ENCODE measurements at places on chromosomes 2 and 18.

- no peak for DNase-seq
Measured at GRCh38 chr18:48050176-48050575, 119.7 kb upstream of the SMAD2 start.

GRCh38 chr2:176164611-176165369, 7.7 kb downstream of the HOXD3 start:
- DNase-seq: no peak

DNA sequence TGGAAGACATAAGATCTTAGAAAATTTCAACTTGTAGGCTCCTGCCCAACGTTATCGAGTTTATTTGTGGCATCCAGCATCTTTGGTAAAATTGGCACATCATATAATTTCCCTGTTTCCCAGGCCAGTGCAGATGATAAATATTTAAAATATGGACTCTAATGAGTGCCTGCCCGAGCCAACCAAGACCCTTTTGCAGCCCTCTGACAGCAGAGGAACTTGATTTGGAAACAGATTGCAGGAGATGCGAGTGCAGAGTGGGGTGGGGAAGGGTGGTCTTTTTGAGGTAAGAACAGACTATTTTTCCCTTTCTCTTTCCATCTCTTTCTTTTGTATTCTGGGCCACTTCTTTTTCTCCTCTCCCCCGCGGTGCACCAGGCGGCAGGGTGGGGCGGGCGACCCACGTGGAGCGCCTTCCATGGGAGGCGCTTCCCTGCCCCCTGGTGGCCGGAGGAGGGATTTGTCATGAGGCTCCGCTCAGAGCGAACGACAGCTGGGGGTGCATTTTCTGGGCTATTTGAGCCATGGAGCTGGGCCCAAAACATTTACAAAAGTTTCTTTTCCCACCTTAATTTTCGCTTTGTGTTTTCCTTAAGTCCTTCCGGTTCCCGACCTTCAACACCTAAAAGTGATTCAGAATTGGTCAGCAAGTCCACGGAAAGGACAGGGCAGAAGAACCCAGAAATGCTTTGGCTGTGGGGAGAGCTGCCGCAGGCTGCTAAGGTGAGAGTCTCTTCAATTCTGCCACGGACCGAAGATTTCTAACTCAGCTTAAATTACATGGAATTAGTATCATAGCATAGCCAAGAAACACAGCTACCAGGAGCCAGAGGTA, 32.7 kb downstream of the LPIN1 start:
- DNase-seq: peak; percentile 52

- DNase-seq: no peak
Measured at GRCh38 chr2:133624551-133624950, 56.3 kb upstream of the NCKAP5 start.

- no peak for DNase-seq
Measured at GRCh38 chr18:77209587-77209986, 40.1 kb upstream of the GALR1 start.

GRCh38 chr2:1117569-1117968, 166.9 kb downstream of the SNTG2 start:
- DNase-seq: no peak

GRCh38 chr18:55775972-55776371, 188.0 kb upstream of the TCF4 start:
- no peak for DNase-seq

- no peak for DNase-seq
Measured at GRCh38 chr18:37144921-37145320, 316.0 kb downstream of the KIAA1328 start.

GRCh38 chr2:56981554-56981953, 797.8 kb downstream of the CCDC85A start:
- no peak for DNase-seq

DNA sequence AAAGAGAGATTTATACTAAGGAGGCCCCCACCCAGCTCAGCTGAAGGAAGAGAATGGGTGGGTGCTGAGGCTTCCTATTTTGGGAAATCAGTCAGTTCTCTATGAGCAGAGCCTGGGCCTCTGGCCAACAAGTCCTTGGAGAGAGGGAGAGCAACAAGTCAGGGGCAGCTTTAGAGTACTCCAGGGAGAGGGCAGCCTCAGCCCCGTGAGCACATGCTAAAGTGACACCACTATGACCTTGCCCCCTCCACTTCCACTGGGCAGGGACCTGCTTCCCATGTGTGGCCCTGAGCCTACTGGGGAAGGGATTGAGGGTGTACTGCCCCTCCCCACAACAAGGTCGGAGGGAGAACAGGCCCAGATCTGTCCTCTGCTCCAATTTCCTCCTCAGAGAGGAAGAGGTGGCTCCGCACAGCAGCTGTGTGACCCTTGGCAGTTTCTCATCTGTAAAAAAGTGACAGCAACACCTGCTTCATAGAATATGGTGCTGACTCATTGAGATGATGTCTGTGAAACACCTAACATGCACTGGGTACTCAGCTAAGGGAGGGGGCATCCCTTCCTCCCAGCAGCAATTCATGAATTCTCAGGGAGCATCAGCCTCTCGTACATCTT, 72.9 kb downstream of the CLHC1 start:
- DNase-seq: peak; percentile 39

DNA sequence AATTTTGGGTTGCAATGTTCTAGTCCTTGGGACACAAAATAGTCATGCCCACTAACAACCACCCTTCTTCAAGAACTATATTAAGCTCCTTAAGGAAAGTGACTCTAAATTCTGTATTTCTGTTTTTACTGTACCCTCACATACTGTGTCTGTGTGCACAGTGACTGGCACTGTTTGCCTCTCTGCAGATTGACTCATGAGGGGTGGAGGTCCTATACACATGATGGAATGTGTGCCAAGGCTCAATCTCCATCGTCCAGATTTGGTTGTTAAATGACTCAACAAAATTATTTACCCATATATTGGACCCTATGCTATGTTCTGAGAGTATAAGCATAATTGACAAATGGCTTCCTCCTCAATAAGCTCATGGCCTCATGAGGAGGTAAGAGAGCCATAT, 126.6 kb upstream of the CWC22 start:
- DNase-seq: no peak

DNA sequence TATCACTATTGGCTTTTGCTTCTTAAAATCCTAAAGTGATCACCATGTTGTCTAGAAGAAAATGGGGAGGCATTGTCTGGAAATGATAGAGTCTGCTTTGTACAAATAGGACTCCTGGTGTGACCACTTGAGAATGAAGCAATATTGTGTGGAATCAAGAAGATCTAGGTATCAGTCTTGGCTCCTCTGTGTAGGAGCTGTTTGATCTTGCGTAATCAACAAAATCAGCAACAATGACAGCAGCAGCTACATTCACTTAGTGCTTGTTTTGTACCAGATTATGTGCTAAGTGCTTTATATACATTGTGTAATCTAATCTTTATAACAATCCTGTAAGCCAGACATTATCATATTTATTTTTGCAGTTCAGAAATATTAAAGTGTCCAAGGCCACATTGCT, 17.8 kb downstream of the NCOA1 start:
- peak; percentile 55 for DNase-seq

GRCh38 chr2:64853894-64854293, 135.3 kb upstream of the SLC1A4 start:
- peak; percentile 62 for DNase-seq

- no peak for DNase-seq
Measured at GRCh38 chr2:180728928-180729559, 251.4 kb upstream of the UBE2E3 start.

DNA sequence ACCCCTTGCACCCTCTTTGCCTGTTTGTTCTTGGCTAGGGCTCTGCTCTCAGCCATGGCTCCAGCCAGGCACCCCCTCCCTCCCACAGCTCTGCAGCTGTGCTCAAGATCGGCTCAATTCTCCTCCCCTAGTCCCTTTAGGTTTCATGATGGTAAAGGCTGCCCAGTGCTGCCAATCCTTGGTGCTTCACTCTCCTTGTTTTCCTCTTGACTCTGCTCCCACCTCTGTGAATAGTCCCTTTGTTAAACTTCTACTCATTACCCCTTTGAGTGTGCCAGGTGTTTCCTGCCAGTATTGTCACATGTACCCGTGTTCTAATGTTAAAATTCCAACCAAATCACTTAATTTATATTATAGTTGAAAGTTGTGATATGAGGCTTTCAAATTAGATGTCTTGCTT, 101.0 kb upstream of the CERS6 start:
- no peak for DNase-seq

DNA sequence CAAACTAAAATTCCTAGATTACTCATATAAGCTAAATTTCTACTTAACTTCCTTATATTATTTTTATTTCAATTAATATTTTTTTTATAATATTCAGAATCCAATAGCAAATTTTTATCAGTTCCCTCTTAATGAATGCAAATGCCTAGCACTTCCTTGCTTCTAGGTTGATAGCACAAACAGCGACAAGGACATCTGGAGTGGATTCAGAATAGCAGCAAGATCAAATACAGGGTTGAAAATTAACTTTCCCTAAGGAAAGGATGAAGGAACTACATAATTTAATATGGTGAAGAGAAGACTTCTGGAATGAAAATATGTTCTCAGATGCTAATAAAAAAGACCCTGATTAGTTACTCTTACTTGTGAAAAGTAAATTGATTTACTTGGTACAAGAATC, 64.5 kb downstream of the PIGN start:
- DNase-seq: no peak

- no peak for DNase-seq
Measured at GRCh38 chr2:42550870-42551269, 17.6 kb upstream of the MTA3 start.

GRCh38 chr2:11903085-11903606, 156.7 kb downstream of the LPIN1 start:
- DNase-seq: peak; percentile 92

DNA sequence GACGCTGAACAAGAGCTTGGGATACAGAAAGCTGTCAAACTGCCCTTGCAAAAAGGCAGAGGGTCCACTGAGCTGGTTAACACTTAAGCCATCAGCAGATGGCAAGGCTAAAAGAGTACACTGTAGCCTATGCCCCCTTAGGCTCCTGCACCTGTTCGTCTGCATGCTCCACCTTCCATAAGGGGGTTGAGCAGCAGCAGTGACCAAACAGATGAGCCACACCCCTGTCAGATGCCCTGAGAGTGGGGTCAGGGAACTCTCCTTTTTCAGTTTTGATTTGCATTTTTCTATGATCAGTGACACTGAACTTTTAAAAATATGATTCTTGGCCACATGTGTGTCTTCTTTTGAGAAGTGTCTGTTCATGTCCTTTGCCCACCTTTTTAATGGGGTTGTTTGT, 402.5 kb upstream of the FAM98A start:
- no peak for DNase-seq

- no peak for DNase-seq
Measured at GRCh38 chr2:25936889-25937545, 45.3 kb downstream of the KIF3C start.

DNA sequence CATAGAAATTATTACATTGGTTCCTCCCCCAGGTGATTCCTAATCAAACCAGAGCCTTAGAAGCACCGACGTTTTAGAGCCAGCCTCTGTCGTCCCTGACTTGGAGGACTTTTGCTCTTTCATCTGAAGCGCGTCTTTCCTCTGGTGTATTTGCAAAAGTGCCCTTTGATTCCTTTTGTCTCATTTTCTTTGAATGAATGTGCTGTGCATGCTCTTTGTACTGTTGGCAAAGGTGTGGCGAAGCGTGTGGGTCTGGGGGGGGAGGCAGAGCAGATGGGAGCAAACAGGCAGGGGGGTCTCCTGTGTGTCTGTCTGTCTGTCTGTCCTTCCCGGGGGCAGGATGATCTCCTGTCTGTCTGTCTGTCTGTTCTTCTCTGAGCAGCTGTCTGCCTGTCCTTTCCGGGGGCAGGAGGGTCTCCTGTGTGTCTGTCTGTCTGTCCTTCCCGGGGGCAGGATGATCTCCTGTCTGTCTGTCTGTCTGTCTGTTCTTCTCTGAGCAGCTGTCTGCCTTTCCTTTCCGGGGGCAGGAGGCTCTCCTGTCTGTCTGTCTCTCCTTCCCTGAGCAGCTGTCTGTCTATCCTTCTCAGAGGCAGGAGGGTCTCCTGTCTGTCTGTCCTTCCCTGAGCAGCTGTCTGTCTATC, 205.5 kb upstream of the MYT1L start:
- DNase-seq: no peak

GRCh38 chr2:75807992-75808391, 97.3 kb upstream of the GCFC2 start:
- DNase-seq: no peak

DNA sequence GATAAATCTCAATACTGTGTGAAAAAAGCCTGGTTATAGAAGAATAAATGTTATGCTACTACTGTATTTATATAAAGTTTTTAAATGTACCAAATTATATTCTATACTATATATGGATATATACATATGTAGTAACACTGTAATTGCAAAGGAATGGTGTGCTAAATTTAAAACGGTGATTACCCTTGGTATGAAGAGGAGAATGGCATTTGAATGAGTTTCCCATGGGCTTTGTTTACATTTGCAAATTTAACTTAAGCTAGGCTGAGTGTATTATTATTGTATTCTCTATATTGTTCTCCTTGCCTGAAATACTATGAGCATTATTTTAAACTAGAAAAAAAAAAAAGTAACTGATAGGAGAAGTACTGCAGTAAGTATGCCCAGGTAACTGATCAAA, 4.7 kb upstream of the SP3 start:
- no peak for DNase-seq

DNA sequence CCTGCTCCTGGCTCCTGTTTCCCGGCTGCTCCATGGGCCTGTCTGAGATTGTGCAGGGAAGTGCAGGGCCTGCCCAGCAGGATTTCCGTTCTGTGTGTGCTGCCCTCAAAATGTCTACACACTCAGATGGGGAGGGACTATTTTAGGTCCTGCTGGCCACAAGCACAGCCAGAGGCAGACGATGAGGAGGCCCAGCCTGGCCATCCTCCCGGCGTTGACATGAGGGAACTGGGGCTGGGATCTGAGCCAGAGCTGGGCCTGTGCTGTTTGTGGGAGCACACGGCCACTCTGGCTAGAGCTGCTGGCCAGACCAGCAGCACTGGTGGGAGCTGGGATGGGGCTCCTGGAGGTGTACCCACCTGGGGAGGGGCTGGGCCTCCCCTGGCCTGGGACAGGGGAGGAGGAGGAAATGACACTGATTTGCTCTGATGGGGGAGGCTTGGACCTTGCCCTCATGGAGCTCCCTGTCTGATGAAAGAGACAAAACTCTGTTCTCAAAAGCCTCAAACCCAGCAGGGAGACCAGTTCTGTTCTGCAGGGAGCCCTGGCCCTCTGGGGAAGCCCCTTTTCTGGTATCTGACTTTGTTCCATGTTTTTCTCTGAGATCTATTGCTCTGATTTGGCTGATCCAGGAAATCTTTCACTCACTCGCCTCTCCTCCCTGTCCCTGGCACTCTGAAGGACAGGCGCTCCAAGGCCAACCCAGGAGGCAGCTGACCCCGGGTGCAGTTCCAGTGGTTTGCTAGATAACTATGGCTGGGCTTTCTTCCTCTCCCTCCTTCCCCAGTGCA, 161.8 kb downstream of the DYSF start:
- DNase-seq: no peak

DNA sequence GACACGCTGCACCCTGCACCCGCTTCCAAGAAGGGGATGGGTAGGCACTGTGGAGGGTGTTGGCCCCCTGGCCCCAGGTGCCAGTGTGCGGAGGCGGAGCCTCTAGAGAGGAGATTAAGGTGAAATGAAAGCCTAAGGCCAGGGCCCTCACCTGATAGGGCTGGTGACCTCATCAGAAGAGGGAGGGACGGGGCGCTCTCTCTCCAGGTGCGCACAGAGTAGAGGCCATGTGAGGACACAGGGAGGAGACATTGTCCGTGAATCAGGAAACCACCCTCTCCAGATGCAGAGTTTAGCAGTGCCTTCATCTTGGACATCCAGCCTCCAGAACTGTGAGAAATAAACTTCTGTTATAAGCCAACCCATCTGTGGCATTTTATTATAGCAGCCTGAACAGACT, 62.3 kb downstream of the PSMG2 start:
- no peak for DNase-seq

- no peak for DNase-seq
Measured at GRCh38 chr18:7066965-7067555, 50.5 kb downstream of the LAMA1 start.

- DNase-seq: no peak
Measured at GRCh38 chr2:120346026-120346666, at the start of gene INHBB. Gene INHBB, plus strand, starts transcription at chr2:120346136. Its CDS starts 53 bp downstream, at chr2:120346189.

Measured in MV-4-11 (cell line).